CD4-positive, alpha-beta T cell treated with Interleukin-6 at 100 ng/mL for 8 hours (primary cell): ENCODE measurements at places on chromosomes 6 and 20.
A peak's percentile ranks its signal among the peaks of the same experiment; 100 is the strongest.

- DNase-seq = no peak
These were observed 103.0 kb upstream of the KCNK16 start for GRCh38 chr6:39425346-39426072.

GRCh38 chr20:58447511-58448391, 58.7 kb downstream of the VAPB start:
- DNase-seq = peak; percentile 42

DNA sequence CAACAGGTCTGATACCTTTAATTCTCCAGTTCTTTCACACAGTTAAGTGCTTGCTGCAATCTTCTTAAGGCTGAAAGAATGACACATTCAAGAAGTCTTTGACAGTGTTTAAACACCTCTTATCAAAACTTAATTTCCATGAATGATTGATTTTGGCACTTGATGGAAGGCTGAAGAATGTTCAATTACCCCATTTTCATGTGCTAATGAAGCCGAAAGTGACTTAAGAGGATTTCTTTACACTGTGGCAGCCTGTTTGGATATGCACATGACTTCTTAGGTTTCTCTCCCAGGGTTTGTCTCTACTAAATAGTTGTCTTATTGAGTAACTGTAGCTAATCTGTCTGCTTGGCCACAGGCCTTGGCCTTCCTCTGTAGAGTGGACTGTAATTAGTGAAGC, 81.1 kb upstream of the PRDM1 start:
- no peak for DNase-seq

DNA sequence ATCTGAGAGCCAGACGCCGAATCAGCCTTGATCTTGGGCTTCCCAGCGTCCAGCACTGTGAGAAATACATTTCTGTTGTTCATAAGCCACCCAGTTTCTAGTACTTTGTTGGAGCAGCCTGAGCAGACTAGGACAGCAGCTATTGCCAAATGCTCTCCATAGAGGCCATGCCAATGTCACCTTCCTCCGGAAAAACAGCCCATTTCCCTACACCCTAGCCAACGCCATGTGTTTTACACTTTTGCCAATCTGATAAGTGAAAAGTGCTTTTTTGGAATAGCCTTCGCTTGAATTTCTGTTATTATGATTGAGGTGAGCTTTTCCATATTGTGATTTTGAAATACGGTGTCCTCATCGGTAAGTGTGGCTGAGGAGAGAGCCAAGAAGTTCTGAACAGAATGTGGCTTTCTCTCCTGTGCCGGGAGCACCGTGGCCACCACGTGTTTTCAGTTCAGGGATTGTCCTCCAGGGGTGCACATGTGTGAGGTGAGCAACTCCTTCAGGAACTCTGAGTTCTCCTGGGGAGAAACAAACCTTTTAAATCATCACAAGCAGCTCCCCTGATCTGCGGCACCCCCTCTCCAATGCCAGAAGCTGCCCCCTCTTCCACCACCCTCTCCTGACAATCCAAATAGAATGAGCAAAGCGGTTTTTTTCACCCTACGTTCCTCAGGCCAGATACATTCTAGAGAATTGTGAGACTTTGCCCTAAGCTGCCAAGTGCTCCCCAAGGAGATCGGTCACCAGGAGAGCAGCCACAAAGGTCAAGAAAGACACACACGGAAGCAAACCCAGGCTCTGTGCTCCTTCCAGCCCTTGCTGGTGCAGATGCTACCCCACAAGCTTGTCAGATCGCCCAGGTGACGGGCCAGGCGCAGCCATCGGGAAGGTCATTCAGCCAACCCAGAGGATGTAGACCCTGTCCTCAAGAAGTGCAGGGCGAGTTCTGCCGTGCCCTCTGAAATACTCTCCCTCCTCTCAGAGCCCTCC, 36.0 kb downstream of the TAF8 start:
- DNase-seq = no peak

GRCh38 chr6:2766767-2767656, 1.8 kb downstream of the WRNIP1 start:
- DNase-seq = no peak

GRCh38 chr20:24806705-24807676, 142.1 kb upstream of the CST7 start:
- no peak for DNase-seq

DNA sequence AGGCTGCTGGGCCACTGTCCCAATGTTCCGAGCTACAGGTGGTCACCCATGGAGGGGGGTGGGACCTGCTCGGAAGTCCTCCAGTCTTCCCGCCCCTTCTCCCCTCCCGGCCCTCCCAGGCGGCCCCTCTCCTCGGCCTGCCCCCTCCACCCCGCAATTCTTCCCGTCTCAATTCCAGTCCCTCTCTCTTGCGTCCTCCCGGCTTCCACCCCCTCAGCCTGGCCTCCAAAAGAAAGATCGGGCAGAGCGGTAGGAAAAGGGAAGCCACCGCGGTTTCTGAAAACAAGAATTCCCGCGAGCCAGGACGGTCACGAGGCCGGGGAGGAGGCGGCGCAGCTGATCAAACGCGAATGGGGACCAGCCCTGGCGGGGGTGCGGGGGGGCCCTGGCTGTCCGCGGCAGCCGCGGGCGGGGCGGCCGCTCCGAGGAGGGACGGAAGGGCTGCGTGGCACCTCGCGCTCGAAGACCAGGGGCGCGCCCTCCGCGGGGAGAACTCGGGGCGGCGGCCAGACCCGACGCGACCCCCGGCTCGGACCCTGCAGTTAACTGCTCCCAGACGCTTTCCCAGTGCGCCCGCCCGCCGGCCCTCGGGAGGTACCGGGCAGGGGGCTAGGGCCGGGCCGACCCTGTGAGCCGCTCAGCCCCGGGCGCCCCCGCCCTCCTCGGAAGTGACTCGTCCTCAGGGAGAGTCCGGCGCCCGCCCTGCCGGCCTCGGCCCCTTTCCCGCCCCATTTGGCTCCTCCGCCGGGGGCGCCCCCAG, 1.0 kb downstream of the PXDC1 start:
- peak; percentile 5 for DNase-seq
